ENCODE measurements at places on chromosomes 7 and 10.

- DNase-seq, result no peak
Measured at GRCh38 chr7:33872870-33873269, 32.5 kb upstream of the BMPER start.

- DNase-seq, result peak; percentile 56
Measured at GRCh38 chr10:26408858-26409494, 29.2 kb upstream of the APBB1IP start.

DNA sequence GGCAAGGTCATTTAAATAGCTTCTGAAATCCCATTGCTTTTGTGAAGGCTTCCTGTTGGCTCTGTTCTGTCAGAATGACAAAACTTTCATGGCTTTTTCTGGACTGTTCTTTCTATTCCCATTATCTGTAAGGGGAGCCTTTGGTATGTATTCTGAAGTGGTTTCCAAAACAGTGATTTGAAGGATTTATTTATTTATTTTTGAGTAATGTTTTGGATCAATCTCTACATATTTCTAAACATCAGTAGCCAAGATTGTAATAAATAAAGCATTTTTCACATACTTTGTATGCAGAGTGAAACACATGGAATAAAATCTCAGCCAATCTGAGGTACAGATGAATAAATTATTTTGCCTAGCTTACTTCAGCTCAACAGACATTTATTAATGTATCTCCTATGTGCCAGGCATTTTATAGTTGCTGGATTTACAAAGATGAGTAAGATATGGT, 121.1 kb downstream of the BBS9 start:
- no peak for DNase-seq

DNA sequence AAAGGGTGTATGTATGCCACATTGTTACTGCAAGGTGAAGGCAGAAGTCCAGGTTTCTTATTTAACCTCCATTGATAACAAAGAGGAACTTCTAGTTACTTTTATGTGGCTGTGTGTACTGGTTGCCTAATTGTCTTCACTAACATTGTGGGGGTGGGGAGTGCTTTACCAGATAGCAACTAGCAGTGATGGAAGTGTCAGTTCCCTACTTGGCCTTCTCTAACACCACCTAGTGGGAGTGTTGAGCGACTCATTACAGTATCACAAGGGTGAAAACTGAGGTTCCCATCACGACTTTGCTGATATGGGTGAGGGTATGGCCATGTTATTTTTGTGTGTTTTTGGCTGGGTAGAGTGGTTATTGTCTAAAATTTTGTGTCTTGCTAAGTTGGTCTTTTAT, 274.4 kb downstream of the THSD7A start:
- DNase-seq, result peak; percentile 52

DNA sequence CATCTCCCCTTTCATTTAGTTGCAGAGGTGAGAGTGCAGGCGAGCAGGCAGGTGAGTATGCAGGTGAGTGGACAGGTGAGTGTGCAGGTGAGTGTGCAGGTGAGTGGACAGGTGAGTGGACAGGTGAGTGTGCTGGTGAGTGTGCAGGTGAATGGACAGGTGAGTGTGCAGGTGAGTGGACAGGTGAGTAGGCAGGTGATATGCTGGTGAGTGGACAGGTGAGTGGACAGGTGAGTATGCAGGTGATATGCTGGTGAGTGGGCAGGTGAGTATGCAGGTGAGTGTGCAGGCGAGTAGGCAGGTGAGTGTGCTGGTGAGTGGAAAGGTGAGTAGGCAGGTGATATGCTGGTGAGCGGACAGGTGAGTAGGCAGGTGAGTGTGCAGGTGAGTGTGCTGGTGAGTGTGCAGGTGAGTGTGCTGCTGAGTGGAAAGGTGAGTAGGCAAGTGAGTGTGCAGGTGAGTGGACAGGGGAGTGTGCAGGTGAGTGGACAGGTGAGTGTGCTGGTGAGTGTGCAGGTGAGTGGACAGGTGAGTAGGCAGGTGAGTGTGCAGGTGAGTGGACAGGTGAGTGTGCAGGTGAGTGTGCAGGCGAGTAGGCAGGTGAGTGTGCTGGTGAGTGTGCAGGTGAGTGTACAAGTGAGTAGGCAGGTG, 165.6 kb downstream of the ADARB2 start:
- DNase-seq, result no peak
